ENCODE measurements at places on chromosomes 6 and 20. TPM values are rescaled to one million over a fixed set of nuclear protein-coding genes. Genes with fewer than 3 reads are reported as not detected.

- DNase-seq = no peak
These were observed 513.3 kb upstream of the NOX3 start for GRCh38 chr6:155968921-155969320.

- DNase-seq = no peak
These were observed 74.4 kb upstream of the PMEPA1 start for GRCh38 chr20:57783956-57784837.

DNA sequence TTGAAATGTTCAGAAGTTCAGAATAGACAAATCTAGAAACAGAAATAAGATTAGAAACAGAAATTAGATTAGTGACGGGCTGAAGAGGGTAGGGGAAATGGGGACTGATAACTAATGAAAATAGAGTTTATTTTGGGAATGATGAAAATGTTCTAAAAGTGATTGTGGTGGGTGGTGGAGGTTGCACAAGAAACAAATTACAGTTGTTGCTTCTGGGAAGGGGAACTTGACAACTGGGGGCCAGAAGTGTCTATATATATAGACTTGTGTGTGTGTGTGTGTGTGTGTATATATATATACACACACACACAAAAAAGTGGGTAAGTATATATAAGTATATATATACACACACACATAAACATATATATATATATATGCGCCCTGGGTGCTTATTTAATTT, 86.5 kb upstream of the RREB1 start:
- no peak for DNase-seq

DNA sequence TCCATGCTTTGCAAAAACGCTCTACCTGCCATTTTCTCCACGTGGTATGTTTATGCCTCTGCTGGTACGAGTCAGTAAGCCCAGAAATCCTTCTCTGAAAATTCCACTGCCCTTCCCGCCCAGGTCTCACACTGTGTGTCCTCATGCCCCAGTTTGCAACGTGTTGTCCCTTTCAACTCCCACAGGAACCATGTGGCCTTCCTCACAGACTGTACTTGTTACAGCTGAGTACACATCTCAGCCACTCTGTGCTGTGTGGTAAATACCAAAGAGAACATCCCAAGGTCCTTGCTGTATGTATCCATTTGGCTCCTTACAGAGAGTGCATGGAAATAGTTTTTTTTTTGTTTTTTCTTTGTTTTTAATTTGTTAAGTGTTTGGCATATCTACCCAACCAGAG, 56.9 kb downstream of the RTN4IP1 start:
- DNase-seq = no peak

GRCh38 chr6:36786055-36786675, 53.1 kb downstream of the CPNE5 start:
- DNase-seq = no peak

GRCh38 chr6:134123666-134124208, 71.3 kb upstream of the SLC2A12 start:
- no peak for DNase-seq

DNA sequence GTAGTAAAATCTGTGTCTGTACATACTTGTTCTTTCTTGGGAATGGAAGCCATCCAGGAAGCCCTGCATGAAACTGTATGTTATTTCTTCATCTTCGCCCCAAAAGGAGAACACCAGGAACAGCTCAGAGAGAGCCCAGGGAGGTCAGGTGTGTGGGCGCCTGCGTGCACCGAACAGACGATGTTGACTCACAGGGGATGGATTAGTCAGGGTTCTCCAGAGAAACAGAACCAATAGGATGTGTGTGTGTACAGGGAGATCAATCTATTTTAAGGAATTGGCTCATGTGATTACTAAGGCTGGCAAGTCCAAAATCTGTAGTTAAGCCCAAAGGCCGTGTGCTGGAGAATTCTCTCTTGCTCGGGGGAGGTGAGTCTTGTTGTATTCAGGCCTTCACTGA, 45.7 kb downstream of the RNASET2 start:
- DNase-seq = no peak

DNA sequence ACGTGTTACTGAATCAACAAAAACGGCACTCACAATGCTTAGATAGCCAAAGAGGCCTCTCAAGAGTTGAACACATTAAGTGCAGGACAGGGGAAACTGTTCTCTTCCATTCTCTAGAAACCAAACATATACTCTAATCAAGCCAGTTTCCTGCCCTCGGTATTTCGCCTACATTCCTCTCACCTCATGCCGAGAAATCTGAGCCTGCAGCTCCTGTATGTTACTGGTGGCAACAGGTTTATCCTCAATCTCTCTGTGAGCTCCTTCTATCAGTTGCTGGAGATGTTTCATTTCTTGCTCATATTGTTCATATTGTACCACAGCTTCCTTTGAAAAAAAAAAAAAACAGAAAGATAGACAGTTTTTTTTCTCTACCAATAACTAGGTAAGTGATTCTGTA, 328.9 kb downstream of the SYNE1 start:
- DNase-seq = no peak

DNA sequence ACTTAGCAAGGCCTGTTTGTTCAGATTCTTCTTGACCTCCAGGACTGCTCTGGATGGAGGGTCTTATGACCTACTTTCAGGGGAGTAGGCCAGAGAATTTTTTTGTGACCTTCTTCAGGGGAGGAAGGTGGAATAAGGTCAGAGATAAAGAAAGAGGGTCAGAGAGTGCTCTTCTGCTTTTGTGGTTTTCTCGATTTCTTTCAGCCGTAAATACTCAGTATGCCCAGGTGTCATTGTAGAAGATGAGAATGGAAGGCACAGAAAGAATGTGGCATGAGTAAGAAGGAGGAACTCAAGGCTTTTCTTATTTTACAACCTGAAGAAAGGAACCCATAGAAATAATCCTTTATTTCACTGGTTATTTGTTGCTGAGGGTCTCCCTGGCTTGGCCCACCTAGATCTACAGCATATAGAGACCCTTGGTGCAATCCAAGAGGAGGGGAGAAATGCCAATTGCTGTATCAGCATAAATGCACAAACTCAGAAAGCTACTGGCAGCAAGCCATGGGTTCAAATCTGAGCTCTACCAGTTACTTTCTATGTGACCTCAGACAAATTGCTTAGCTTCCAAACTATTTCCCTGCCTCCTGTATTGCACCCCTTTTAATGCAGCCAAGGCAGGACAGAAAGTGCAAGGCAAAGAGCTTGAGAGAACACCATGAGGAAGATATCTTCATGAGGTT, 68.0 kb downstream of the OLIG3 start:
- no peak for DNase-seq

DNA sequence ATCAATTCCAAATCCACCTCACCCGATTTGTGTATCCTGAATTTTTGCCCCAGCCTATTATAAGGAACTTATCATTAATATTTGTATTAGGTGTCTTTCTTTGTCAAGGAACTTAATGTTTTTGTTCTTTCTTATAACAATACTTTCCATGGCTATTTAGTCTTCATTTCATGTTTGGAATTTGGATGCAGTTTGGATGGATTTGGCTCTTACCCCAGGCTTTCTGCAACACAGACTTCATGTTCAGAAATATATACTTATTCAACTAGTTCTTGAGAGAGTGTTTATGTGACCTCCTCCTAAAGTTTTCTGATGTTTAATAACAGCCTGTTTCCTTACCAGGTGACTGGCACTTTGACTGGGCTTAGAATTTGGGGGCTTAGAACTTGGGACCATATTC, 35.9 kb upstream of the TOX2 start:
- DNase-seq = no peak

DNA sequence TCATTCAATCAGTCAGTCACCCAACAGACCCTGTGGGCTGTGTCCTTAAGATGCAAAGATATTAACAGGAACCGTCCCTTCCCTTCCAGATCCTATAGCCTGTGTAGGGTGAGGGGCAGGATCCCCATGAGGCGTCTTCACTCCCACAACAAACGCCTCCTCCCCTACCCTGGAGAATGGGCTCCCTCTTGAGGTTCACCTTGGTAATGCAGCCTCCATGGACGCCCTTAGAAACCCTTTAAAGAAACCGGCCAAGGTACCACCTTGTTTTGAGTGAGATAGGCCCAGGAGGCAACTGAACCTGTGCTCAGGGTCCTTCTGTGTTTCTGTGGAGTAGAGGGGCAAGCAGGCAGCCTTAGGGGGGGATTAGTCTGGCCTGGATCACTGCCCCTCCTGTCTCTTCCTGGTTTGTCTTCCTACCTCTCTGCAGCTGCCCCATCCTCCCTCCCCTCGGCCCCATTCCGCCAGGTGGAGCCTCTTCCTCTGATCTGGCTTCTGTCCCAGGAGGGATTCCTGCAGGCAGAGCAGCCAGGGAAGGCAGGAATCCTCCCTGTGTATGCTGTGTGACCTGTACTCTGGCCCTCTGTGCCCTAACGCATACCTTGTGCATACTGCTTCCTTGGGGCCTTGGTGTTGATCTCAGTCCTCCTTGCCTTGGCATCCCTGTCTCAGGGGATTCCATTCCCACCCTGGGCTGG, 6.6 kb upstream of the GUCA1A start:
- DNase-seq = peak; percentile 70

GRCh38 chr6:117280922-117281321, 15.6 kb downstream of the VGLL2 start:
- DNase-seq = no peak

DNA sequence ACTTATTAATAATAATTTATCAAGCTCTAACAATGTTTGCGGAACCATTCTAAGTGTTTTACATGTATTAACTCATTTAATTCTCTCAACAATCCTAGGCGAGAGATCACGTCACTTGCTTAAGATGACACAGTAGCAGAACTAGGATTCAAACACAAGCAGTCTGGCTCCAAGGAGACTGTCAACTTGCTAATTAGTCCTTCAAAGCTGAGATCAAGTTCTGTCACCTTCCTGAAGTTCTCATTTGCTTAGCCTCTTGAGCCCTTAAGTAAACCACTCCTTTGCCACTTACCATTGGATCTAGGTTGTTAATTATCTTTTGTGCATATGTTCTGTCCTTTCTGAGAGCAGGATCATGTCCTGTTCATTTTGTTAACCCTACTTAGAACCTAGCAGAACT, 14.1 kb downstream of the FKBP5 start:
- DNase-seq = no peak

GRCh38 chr6:42429042-42429585, 22.6 kb downstream of the TRERF1 start:
- no peak for DNase-seq

DNA sequence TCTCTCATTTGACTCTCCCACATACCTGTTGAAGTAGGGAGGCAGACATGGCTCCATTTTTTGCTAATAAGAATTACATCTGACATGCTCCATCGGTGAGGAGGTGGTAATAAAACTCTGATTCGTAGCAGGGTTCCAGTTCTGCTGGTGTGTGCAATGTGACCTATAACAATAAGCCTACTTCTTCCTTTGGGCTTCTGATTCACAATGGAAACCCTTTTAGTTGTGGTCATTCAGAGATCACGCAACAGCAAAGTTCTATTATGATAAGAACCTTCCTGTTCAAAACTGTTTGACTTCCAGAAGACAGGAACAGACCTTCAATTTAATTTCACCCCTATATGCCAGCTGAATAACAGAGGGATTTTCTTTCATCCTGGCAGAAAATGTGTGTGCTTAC, 31.4 kb upstream of the GSTA4 start:
- no peak for DNase-seq

DNA sequence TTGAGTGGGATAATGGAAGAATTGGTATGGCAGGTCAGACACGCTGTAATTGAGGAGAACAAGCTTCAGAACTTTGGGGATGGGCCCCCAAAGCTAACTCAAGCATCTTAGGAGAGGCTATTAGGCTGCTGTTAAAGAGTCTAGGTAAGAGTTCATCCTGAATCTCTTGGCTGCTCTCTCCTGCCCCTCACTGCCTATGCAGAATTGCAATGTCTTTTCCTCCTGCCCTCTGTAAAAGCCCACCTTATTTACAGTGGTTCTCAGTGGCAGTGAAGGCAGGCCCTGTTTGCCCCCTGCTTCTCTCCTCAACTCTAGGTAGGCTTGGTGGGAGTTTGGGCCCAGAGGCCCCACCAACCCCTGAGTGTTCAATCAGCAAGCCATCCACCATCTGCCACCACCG, 55.0 kb downstream of the LYRM2 start:
- DNase-seq = no peak

DNA sequence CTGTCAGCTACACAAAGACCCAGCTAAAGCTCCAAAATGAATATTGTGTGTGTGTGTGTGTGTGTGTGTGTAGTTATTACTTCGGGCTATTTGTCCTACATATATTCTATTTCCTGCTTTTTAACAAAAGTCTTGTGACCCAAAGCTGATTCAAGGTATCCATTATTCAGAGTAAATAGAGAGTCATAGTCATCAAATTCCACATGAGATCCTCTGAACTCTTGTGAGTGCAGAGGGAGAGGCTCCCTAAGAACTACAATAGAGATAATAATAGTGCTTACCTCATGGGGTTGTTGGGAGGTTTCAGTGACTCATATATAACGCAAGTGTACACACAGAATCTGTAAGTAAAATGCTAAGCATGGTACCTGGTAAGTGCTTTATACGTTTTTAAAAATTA, 95.6 kb upstream of the SHLD1 start:
- DNase-seq = no peak

The STMND1 gene
- not detected for total RNA-seq

The SLC22A3 gene
- 0.25 TPM for total RNA-seq

The CST8 gene
- not detected for total RNA-seq

The ZFP57 gene
- not detected for total RNA-seq

The SLC35D3 gene
- total RNA-seq = not detected

The CGA gene
- total RNA-seq = not detected

The SMPD2 gene
- 21.1 TPM for total RNA-seq

The XKR7 gene
- total RNA-seq = not detected

The LINC00237 gene
- not detected for total RNA-seq

The MAP3K4 gene
- total RNA-seq = 65.0 TPM

The HSPA12B gene
- total RNA-seq = not detected

The GPLD1 gene
- 0.50 TPM for total RNA-seq

The PLEKHG1 gene
- 2.5 TPM for total RNA-seq

The ZBTB12 gene
- 3.1 TPM for total RNA-seq

The CST5 gene
- not detected for total RNA-seq

All from T-cell (primary cell).